ENCODE measurements at places on chromosomes 6 and 20.

- H3K36me3 ChIP-seq: no peaks in the 10 kb centered on the region
- no peaks in the 10 kb centered on the region for H3K4me1 ChIP-seq
- H3K27ac ChIP-seq: no peak overlapping the region
- no peak for DNase-seq
- no peak overlapping the region for H3K4me3 ChIP-seq
- peaks cover 5% of the 10 kb centered on the region for H3K27me3 ChIP-seq
These were observed 36.5 kb downstream of the LAMP5 start for GRCh38 chr20:9550871-9551270.

DNA sequence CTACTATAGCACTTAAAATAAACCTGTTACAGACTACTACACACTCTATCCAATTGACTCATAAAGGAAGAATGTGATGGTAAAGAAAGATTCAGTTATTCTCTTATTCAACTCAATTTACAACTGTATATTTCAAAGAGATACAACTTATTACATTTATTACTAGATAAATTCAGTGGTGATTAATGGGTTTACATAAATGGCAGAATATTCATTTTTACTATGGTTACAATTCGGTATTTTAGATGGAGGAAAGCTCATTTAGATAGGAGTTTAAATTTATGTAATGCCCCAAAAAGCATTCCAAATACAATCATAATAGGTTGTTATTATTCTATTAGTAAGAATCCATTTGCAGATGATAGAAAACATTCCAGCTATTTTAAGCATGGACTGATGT lies 439.1 kb upstream of the OPRM1 start:
- no peak overlapping the region for H3K27ac ChIP-seq
- H3K4me3 ChIP-seq: no peak overlapping the region
- H3K27me3 ChIP-seq: no peaks in the 10 kb centered on the region
- no peaks in the 10 kb centered on the region for H3K36me3 ChIP-seq
- DNase-seq: no peak

GRCh38 chr6:19848465-19849029 lies 11.4 kb downstream of the ID4 start:
- peak overlapping the region; percentile 24 for H3K4me3 ChIP-seq
- DNase-seq: no peak
- peak overlapping the region; percentile 68 for H3K27ac ChIP-seq

DNA sequence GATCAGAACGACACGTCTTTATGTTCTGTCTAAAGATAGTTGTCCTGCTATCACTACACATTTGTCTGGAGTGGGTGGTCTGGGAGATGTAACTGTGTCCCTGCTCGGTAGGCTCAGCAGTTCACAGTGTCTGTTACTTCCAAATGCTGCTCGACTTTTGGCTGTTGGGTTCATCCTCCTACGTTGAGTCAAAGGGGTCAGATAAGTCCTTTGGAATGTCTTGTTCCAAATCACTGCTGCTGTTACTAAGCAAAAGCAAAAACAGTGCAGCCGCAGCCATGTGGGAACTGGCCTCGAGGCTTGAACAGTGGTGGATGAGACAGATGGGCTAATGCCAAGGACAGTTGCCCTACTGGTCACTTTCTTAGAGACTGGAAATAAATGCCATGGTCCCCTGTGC lies 272.2 kb upstream of the MAP3K7 start:
- no peaks in the 10 kb centered on the region for H3K27me3 ChIP-seq
- no peak overlapping the region for H3K4me3 ChIP-seq
- no peak overlapping the region for H3K27ac ChIP-seq
- no peaks in the 10 kb centered on the region for H3K4me1 ChIP-seq
- no peak for DNase-seq

GRCh38 chr6:159714404-159714803 lies 12.9 kb upstream of the WTAP start:
- H3K27ac ChIP-seq: no peak overlapping the region
- no peaks in the 10 kb centered on the region for H3K27me3 ChIP-seq
- no peak overlapping the region for H3K4me3 ChIP-seq
- peaks cover 20% of the 10 kb centered on the region for H3K4me1 ChIP-seq
